ENCODE measurements at places on chromosomes 13 and 19. TPM values are rescaled to one million over a fixed set of nuclear protein-coding genes. Genes with fewer than 3 reads are reported as not detected.

GRCh38 chr13:23688336-23688735 is 118.1 kb downstream of the TNFRSF19 start:
- no peak for DNase-seq

DNA sequence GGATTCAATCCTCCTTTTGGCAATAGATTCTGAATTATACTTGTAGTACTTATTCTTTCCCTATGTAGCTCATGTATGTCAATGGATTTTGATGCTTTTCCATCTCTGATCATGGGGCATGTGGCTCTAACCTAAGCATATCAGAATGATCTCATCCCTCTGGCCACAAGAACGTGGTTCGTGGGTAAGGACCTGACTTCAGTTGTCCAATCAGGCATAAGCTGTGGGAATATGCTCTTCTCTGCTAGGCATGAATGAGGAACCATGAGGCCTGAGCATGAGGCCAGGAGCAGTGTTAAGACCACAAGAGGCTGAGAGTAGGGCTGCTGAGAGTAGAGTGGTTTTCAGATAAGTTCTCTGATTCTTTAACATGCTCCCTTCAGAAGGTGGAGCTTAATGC is 292.4 kb upstream of the TSHZ3 start:
- DNase-seq: no peak

GRCh38 chr13:48431987-48432615 is 19.2 kb upstream of the LPAR6 start:
- DNase-seq: no peak

DNA sequence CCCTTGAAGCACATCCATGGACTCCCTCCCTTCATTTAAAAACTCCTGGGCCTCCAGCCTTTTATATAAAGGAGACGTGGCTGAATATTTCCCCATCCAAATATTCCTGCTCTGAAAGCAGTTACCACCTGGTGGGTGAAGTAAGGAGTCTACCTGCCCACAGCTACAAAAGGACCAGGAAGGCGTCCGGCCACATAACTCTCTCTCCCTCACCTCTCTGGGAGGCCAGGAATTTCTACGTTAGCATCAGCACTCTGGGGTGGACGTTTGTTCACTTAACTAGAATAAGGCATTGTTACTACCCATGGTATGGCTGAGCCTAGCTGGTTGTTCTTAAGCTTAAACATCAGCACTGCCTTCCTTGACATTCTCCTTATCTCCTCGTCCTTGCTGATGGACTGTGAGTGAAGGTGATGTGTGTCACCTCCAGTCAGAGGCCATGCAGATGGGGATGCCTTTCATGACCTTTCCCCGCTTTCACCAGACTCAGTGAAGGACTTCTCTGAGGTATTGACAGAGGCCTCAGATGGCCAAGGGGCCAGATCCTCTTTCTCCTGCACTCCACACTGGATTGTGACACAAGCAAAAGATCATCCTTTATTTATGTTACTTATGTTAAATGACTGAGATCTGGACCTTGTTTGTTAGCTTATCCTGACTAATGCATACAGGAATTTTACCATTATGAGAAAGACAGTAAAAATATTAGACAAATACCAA is 22.2 kb upstream of the KPNA3 start:
- DNase-seq: no peak

DNA sequence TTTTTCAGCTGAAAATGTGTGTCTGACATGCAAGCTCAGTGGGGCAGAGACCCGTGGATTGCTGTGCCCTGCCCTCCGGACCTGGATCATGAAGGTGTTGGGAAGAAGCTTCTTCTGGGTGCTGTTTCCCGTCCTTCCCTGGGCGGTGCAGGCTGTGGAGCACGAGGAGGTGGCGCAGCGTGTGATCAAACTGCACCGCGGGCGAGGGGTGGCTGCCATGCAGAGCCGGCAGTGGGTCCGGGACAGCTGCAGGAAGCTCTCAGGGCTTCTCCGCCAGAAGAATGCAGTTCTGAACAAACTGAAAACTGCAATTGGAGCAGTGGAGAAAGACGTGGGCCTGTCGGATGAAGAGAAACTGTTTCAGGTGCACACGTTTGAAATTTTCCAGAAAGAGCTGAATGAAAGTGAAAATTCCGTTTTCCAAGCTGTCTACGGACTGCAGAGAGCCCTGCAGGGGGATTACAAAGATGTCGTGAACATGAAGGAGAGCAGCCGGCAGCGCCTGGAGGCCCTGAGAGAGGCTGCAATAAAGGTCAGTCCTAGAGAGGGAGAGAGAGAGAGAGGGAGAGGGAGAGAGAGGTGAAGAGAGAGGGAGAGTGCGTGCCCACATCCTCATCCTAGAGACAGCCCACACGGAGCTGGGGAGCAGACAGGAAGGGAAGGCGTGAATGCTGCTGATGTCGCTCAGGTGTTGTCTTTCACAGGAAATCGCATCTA is 5.1 kb upstream of the DCUN1D2 start:
- no peak for DNase-seq

DNA sequence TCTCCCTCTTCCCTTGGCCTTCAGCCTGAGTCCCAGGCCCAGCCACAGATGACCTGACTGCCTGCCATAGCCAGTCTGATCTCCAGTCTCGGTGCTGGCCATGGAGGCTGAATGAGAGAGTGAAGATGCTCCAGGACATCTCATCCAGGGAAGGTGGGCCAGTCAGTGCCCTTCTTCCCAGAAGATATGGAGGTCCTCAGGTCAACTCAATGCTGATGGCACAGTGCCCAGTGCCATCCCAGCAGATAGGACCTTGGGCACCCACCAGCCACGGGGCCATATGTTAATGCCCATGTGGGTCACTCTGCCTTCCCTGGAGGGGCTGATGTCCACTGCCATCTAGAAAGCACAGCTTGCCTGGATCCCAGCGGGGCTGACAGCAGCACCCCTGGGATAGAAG is 7.2 kb downstream of the VSTM2B start:
- no peak for DNase-seq

- no peak for DNase-seq
Observed at GRCh38 chr13:112638157-112638750, 50.3 kb upstream of the TUBGCP3 start.

GRCh38 chr19:12199757-12200419 is 37.0 kb downstream of the ZNF136 start:
- no peak for DNase-seq

GRCh38 chr19:48760504-48761205 is 5.3 kb downstream of the FGF21 start:
- DNase-seq: no peak

- no peak for DNase-seq
Observed at GRCh38 chr19:7337380-7338194, 11.2 kb upstream of the ARHGEF18 start.

- DNase-seq: no peak
Observed at GRCh38 chr13:67554746-67555452, 324.8 kb upstream of the PCDH9 start.

DNA sequence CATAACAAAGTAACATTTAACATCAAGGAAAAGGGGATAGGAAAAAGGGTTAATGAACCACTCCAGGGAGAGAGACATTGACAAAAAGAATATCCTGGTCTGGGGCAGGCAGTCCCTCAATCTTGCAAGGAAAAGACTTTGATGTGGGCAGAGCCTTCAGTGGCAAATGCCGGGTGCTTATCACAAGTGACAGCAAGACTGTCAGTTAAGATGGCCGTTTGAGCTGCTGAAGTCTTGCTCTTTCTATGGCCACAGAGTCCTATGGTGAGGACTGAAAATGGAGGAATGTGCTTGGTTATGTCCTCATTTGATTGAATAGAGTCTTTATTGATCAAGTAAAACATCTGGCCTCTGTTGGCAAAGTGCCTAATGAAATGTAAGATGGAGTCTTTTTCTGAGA is 112.1 kb downstream of the B3GLCT start:
- DNase-seq: no peak

- no peak for DNase-seq
Observed at GRCh38 chr19:40962460-40962961, 28.6 kb upstream of the CYP2B6 start.

DNA sequence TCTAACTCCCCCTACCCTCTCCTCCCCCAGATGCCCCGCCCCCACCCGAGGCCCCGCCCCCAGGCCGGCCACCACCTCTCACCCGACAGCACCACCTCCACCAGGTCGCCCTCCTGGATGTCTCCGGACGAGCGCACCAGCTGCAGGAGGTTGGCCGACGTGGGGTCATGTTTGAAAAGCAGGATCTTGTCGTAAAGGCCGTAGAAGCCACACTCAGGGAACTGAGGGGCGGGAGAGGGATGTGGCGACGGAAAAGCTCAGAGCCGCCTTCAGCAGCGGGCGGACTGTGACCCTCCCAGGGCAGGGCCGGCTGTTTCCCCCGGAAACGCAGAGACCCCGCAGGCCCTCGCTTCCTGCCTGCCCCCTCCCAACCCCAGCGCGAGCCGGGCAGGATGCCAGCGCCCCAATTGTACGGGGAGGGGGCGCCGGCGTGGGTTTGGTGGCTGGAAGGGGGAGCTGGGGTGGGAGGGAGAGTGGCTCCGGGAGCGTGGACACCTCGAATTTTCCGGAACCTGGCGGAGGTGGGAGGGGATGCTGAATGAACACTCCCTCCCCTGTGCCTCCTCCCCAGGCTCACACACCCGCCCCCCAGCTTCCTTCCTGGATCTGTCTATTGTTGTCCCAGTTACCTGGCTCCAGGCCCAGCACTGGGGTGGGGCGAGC is 3.0 kb downstream of the PRKD2 start:
- DNase-seq: peak; percentile 74

GRCh38 chr19:51070334-51071094 is 5.6 kb upstream of the KLK13 start:
- no peak for DNase-seq

- no peak for DNase-seq
Observed at GRCh38 chr19:10555610-10555973, 10.2 kb downstream of the KRI1 start.

DNA sequence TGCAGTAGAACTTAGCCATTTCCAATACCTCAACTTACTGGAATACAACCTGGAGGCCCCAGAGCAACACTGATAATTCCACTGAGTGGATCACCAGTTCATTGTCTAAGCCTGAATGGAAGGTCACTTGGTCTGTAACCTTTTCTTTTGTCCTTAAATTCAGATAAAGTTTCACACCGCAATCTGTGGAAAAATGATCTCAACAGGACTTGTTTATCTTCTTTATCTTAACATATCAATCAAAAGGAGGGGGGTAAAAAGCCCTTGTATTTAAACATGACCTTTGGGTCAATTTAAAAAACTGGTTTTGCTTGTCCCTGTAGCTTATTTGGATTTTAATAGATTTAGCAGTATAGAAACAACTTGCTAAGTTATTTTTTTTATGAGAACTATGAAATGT is 21.6 kb downstream of the SAE1 start:
- no peak for DNase-seq

DNA sequence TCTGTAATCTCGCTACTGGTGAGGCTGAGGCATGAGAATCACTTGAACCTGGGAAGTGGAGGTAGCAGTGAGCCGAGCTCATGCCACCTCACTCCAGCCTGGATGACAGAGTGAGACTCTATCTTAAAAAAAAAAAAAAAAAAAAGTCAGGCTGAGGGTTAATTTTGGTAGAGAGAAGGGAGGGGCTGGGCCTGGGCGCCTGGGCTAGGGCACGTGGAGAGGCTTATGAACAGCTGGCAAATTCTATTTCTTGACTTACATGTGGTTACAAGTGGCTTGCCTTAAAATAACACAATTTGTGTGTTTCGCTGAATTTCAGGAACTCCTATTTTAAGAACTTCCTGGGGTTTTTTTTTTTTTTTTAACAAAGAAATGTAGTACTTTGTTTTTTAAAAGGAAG is 47.6 kb upstream of the MAP3K10 start:
- DNase-seq: no peak

- DNase-seq: no peak
Observed at GRCh38 chr19:31659897-31660210, 310.6 kb upstream of the TSHZ3 start.

DNA sequence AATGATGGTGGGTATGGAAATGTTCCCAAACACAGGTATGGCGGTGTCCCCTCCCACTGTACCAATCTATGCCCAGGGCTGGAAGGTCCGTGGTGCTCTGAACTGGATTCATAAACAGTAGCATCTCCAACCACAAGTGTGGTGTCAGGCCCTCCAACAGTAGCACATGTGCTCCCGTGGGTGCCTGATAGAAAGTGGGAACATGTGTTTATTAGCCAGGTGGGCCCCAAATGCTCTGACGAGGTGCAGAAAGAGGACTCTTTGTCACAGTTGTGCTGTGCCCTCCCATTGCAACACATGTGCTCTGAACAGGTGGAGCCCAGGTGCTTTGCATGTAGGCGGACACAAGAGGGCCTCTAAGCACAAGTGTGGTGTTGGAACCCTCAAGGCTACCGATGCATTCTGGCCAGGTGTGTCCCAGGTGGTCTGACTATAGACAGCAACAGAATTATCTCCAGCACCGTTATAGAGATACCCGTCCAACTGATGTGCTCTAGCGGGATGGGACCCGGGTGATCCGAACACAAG is 75.4 kb upstream of the ZNF30 start:
- DNase-seq: no peak

- no peak for DNase-seq
Observed at GRCh38 chr13:93345770-93346169, 119.2 kb downstream of the GPC6 start.

- DNase-seq: no peak
Observed at GRCh38 chr19:49497047-49497788, 984 bp downstream of the RPS11 start.

DNA sequence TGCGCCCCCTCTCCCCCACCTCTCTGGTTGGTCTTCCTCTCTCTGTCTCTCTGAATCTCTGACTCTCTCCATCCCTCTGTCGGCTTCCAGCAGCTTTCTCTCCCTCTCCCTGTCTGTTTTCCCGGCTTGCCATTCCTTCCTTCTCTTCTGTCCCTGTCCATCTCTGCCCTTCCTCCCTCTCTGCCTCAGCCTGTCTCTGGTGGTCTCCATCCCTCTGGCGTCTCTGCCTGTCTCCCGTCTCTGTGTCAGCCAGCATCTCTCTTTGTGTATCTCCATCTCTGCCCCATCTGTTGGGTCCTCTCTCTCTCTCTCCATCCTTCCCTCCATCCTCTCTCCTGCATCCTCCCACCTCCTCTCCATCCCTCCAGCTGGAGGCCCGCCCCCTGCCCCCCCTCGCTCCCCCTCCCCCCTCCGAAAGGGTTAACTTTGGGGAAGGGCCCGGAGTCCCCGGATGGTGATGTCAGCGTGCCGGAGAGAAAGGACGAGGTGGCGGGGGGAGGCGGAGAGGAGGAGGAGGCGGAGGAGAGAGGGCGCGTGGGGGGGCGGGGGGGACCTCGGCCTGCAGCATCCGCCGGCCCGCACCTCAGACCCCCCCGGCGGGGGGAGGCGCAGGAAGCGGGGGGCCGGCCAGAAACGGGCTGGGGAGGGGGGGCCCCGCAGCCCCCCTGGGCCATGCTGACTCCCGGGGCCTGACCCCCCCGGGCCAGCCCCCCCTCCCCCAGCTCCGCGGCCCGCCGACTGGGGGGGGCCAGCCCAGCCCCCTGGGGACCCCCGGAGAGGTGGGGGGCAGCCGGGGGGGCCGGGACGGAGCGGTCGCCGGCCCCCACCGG is at the start of gene BRSK1:
Gene BRSK1 (plus strand): TSS at position 450 of the 830 bp plus-strand sequence. CDS start 446 bp downstream, outside the sequence.
- no peak for DNase-seq

GRCh38 chr19:40370997-40371801 is 18.8 kb downstream of the HIPK4 start:
- DNase-seq: no peak

- no peak for DNase-seq
Observed at GRCh38 chr13:74003374-74003773, 130.8 kb downstream of the KLF12 start.

The KIR3DL1 gene
- not detected for total RNA-seq

The TMC4 gene
- 0.86 TPM for total RNA-seq

The KATNAL1 gene
- 17.9 TPM for total RNA-seq

The TSEN34 gene
- total RNA-seq: 65.7 TPM

The PRR36 gene
- total RNA-seq: not detected

The CCL25 gene
- total RNA-seq: not detected

The TEX29 gene
- total RNA-seq: not detected

The ZNF600 gene
- 6.3 TPM for total RNA-seq

The DAND5 gene
- not detected for total RNA-seq

The ASPDH gene
- not detected for total RNA-seq

The ZNF492 gene
- total RNA-seq: 0.07 TPM

The KLK6 gene
- not detected for total RNA-seq

The NLRP5 gene
- total RNA-seq: not detected

The ABHD13 gene
- total RNA-seq: 8.0 TPM
